Activated CD8-positive, alpha-beta memory T cell treated with anti-CD3 and anti-CD28 coated beads for 48 hours (primary cell): ENCODE measurements at places on chromosomes 5 and 9.

DNA sequence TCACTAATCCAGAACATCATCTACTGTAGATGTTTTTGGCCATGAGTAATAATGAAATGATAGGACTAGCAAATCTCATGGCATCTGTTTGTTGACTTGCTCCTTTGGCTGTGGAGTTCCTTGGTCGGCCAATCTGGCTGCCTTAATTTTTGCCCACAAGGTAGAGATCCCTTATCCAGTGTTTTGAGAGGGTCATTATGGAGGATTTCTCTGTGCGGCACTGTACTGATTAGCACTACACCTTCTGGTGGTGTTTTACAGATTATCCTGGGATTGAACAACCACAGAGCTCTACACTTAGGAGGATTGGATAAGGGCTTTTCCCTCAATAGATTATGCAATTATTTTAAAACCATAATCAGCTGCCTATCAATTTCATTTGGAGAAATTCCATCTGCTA is 3.2 kb upstream of the ENHO start:
- DNase-seq: no peak

DNA sequence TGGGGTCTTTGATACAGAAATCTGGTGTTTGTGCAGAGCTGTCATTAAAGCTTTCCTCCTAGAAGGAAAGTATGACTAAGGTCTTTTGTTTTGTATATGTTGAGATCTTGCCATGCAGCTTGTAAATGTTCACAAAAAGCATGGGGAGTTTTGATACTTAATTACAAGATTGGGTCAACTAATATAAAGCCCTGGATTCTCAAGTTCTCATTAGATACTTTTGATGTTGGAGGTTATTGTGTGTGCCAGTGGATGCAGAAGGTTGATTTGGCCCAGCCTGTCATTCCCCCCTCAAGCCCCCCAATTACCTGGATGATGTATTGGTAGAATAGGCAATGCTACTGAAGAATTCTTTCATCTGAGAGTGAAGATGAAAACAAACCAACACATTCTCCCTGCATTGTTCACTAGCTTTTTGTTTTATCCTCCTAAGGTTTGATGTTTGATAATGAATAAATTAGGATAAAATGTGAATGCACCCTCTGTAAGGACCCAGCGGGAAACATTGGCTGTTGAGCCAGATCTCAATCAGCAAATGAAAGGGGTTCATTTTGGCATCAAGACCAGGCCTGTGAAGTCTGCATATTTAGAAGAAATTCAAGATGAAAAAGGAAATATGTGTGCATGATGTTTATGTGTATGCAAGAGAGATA is 61.9 kb upstream of the ADAMTS19 start:
- no peak for DNase-seq

DNA sequence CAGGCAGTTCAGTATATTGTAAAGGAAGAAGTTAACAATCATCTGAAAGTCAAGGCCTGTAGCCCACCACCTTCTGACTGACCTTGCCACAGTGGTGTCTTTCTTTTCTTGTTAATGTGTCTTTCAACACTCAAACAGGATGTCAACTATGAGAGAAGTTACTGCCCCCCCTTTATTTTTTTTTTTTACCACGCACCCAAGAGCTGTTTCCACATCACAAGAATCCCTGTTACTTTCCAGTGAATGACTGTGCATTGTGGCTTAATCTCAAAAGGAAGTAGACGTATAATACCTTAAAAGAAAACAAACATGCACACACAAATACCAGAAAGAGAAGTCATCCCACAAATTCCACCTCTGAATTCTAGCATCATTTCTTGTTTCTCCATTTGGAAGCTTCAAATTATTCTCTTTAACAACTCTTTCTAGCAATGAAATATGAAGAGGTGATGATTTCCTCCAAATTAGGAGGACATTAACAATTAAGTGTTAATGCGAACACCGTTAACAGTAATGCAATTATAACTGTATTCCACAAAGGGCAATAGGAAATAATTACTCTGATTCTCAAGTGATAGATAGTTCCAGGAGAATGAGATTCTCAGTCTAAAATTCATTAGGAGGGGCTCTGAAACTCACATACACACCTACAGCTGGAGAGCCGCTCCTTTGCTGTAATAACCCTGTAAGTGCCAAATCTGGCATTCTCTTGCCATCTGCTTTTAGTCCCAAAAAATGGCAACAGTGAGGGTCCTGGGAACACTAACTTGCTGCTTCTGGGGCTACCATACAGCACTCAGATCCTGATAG is 201.0 kb downstream of the EFNA5 start:
- DNase-seq: no peak

DNA sequence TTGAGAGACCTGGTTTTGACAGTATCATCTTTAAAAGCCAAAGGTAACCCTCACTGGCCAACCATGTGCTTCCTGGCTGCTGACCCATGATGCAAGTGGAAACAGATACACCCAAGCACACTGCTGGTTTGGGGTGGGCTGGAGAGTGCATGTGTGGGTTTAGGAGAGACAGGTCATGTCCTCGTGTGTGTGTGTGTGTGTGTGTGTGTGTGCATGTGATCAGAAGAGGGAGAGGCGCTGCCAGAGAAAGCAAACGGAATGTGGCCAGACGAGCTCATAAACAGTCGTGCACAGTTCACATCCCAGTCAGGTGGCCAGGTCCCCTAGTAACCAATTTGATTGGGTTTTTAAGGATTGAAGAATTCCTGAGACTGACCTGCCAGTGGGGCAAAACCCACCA is 112.8 kb upstream of the ICE1 start:
- DNase-seq: no peak

DNA sequence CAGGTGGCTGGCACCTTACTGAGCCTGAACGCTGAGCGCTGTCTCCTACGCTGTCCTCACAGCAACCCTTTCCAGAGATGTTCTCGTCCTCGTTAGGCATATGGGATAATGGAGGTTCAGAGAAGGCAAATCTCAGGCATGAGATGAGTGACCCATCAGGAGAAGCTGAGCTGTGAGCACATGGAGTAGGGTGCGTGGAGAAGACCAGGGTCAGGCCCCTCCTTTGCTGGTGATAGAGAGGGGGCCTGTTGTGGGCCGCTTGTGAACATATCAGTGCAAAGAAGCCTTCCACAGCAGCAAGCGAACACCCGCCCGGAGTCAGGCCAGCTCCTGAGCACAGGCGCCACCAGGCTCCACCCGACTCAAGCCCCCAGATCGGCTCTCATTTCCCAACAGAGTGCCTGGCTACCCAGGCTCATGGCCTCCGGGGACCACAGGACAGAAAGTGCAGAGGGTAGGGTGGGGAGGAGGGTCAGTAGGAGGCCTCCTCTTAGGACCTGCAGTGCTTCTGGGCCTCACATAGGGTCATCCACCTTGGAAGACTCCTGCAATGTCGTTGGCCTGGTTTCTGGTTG is 15.0 kb upstream of the TIFAB start:
- DNase-seq: no peak

DNA sequence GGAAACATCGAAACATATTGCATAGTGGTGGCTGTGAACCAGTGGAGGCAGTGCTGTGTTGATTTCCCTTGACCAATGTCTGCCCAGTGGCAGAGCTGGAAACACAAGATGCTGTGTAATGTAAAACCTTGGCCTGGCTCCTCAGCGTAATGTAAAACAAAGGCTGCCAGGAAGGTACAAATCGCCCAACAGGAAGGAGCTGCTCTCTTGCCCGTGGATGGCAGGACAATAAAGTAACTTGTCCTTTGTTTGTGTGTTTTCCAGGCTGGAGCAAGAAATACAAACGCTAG is 143.4 kb downstream of the PALM2AKAP2 start:
- no peak for DNase-seq

- no peak for DNase-seq
These were observed 80.1 kb downstream of the ITGA1 start for GRCh38 chr5:52867809-52868208.

- no peak for DNase-seq
These were observed 60.5 kb downstream of the DAP start for GRCh38 chr5:10700516-10700915.

DNA sequence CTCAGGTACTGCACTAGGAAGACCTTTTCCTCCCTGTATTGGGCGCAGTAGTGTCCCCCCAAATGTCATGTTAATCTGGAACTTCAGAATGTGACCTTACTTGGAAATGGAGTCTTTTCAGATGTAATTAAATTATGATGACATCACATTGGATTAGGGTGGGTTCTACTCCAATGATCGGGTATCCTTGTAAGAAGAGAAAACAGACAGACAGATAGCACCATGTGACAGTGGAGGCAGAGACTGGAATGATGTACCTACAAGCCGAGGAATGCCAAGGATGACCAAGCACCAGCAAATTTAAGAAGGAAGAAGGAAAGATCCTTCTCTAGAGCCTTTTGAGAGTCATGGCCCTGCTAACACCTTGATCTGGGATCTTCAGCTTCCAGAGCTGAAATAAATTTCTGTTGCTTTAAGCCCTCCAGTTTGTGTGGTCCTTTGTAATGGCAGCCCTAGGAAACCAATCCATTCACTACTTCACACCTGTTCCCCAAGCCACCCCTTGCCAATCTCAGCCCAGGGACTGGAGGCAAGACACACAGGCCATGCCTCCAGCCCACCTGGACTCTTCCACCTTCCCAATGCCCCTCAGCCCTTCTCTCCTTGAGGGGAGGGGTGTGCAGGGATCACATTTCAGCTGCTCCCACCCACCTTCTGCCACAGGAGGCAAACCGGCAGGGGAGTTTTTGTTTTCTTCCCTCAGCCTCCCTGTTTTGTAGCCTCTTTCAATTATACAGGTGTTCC is 1.6 kb downstream of the CCNJL start:
- DNase-seq: no peak

DNA sequence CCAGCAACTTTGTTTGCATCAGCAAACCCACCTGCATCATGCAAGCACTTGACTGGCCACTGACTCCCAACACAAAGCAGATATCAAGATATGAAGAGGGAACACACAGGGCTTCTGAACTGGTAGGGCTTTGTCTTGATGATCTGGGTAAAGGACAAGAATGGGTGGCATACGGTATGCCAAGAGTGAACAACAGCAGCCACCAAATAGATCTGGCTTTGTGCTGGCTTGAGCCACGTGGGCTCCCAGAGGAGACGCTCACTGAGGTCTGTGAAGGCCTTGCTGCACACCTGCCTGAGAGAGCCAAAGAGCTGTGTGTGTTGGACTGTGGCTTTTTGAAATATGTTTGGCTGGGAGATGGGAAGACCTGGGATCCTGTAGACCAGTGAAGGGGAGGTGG is 43.5 kb downstream of the FGF1 start:
- no peak for DNase-seq

GRCh38 chr5:1950708-1951103 is 68.0 kb upstream of the IRX4 start:
- no peak for DNase-seq

DNA sequence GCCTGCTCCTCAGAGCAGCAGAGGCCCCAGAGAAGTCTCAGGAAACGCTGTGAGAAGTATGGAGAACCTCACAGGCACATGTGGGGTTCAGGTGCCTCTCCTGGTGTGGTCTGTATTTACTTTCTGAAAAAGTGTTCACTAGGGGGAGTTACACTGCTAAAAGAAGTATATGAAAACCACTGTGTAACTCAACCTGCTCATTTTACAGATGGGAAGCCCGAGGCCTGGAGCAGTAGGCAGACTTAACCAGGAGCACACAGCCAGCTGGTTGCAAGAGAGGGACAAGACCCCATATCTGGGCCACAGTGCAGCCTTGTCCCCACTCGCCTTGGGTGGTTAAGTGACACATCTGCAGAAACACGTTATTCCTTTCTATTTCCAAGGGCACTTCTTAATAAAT is 112.8 kb upstream of the SAP30L start:
- DNase-seq: no peak

DNA sequence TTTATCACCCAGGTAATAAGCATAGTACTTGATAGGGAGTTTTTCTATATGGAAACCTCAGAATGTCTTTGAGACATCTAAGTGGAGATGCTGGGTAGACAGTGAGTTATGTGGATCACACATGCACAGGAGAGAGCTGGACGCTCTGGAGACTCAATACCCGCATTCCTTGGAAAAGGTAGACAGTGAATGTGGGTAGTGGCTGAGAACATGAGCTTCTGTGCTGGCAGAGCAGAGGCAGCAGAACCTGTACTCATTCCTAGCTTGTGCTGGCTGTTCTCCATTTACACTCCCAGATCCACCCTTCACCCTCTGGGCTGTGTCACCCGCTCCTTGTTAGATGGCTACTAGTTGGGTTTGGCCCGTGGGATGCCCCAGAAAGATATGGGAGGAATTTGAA is 269.8 kb downstream of the ASTN2 start:
- DNase-seq: no peak

DNA sequence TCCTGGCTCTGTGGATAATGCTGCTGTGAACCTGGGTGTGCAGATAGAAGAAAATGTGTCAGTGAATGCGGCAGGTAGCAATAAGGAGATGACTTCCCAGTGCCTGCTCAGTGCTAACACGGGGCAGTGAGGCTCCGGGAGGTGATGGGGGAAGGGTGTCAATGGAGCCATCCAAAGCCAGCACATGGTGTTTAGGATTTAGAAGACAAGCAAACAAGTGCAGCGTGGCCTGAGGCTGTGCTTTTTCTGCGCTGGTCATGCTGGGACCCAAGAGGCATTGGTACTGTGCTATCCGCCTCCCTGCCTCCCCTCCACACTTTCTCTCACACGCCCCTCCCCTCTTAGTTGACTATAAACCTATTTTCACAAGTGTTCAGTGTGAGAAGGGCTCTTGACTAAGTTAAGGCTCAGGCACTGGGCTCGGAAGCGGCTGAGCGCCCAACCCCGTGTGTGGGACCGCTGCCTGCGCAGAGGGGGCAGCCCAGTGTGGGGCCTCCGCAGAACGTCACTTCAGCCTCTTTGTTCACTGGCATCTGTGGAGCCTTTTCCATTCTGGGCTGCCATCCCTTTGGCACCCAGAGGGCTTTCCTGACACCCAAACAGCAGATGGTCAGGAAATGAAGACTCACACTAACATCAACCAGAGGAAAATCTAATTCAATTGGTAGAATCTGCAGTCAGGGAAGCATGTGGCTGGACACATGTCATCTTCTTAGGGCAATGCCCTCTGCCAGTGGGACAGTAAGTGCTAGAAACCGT is 21.8 kb upstream of the NINJ1 start:
- DNase-seq: no peak

GRCh38 chr9:35114840-35115628 is 628 bp downstream of the ATOSB start:
- DNase-seq: no peak

DNA sequence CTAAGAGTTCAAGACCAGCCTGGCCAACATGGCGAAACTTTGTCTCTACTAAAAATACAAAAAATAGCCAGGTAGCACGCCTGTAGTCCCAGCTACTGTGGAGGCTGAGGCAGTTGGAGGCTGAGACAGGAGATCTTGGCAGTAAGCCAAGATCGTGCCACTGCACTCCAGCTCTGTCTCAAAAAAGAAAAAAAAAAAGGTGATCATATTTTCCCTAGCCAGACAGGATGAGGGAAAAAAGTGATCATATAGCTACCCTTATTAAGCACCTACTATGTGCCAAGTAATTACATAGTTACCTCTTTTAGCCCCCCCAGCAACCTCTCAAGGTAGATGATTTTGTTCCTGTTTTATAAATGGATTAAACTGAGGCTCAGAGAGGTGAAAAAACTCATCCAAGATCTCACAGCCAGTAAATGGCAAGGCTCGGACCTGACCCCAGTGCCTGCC is 18.1 kb upstream of the RPL26L1 start:
- DNase-seq: no peak

GRCh38 chr5:56506211-56506965 is 273.3 kb upstream of the ANKRD55 start:
- DNase-seq: no peak
